ENCODE measurements at places on chromosomes 6 and 20.

DNA sequence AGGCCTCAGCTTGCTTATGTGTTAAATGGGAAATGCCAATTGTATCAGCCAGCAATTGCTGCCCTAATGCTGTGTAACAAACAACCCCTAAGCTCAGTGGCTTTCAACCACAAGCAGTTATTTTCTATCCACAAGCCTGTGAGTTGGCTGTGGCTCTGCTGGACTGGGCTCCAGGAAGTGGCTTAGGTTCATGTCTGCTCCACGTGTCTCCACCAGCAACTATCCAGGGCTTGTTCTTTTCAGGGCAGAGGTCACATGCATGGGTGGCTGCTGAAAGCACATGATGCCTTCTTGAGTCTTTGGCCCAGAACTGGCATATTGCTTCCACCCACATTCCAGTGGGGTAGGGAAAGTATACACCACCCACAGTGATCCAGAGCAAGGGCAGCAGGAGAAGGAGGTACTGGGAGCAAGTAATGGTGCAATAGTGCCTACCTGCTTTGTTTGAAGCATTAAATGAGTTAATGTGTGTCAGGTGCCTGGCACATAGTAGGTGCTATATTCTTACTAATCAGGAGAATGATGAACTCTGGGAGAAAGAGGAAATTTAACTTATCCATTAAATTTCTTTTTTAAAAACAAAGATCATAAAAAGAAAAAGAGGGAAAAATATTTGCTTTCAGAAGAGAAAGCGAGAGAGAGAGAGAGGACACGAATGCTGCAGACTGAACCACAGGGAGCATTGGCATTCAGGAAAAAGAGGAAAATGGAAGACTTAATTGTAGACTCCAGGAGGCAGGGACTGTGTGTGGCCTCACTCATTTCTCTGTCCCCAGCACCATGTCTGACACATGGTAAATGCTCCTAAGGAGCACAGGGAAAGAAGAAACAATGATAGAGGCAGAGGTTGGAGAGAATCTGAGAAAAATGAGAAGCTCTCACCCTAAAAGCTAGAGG is 25.2 kb upstream of the RNF24 start:
- no peak for DNase-seq

- no peak for DNase-seq
Observed at GRCh38 chr20:19295076-19295475, 82.6 kb downstream of the SLC24A3 start.

- DNase-seq = no peak
Observed at GRCh38 chr20:62176866-62177265, 6.0 kb upstream of the MTG2 start.

GRCh38 chr6:106546691-106547414 is 82.4 kb downstream of the RTN4IP1 start:
- DNase-seq = peak; percentile 28

GRCh38 chr20:25042531-25043498 is 15.1 kb downstream of the ACSS1 start:
- DNase-seq = no peak

GRCh38 chr20:1203630-1204029 is 376 bp downstream of the C20orf202 start:
- no peak for DNase-seq

GRCh38 chr20:62376112-62377063 is 9.3 kb upstream of the LAMA5 start:
- DNase-seq = no peak

DNA sequence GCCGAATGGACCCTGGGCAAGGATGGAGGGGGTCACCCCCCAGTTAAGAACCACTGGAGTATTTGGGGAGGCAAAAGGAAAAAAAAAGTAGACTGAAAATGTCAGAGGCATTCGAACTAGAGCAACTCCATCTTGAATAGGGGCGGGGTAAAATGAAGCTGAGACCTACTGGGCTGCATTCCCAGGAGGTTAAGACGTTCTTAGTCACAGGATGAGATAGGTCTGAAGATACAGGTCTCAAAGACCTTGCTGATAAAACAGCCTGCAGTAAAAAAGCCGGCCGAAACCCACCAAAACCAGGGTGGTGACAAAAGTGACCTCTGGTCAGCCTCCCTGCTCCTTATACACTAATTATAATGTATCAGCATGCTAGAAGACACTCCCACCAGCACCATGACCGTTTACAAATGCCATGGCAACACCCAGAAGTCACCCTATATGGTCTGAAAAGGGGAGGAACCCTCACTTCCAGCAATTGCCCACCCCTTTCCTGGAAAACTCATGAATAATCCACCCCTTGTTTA is 70.4 kb upstream of the KCNG1 start:
- no peak for DNase-seq

DNA sequence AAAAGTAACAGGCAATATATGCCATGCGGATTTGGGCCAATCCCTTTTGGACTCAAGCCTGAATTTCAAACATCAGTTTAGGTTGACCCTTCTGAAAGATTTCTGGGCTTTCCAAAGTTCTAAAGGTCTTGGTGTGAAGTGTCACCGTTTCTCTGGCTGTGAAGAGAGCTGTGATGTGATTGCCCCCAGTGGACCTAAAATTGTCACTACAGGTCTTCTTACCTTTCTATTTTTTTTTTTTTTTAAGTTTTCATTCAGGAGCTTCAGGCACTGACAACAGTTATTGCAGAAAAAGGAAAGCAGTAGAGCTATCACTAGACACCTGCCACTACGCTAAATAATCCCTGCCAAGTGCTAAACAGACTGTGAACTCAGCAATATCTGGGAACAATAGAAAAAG is 75.7 kb upstream of the OPRM1 start:
- no peak for DNase-seq

DNA sequence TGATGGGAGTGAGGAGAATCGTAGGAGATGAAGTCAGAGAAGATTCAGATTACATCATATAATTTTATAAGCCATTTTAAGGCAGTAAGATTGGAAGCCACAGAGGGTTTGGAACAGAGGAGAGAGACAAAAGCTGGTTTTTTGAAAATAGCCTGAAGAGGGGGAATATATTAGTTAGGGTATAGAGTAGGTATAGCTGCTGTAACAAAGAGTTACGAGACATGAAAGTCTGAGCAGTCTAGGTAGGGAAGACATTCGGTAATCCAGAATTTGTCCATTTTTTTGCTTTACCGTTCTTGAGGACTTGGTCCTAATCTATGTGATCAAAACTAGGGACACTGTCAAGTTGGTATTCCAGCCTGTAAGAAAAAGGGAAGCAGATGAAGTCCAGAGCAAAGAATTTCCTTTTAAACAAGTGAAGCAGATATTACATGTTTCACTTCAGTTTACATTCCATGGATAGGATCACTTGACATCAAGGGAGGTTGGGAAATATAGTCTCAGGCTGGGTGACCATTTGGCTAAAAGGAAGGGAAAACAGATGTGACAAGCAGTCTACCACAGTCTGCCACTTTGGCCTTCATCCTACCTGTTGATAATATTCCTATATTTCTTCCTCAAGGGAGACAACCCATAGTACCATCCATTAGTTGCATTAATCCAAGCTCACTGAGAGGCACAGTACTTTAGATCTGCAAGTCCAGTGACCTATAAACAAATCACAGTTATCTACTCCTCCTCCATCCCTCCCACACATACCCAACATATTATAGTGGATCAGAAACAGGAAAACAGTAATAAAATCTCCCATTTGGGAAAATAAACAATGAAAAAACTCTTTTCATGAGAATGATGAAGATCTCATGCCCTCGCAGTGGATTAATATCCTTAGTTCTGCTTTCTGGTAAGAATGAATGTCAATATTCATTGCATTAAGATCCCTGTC is 10.2 kb downstream of the FAM135A start:
- no peak for DNase-seq
